ENCODE measurements at places on chromosomes 5 and 9. TPM values are rescaled to one million over a fixed set of nuclear protein-coding genes. Genes with fewer than 3 reads are reported as not detected.

- no peak for ATAC-seq
Measured at GRCh38 chr5:134103397-134103796, 11.1 kb upstream of the TCF7 start.

DNA sequence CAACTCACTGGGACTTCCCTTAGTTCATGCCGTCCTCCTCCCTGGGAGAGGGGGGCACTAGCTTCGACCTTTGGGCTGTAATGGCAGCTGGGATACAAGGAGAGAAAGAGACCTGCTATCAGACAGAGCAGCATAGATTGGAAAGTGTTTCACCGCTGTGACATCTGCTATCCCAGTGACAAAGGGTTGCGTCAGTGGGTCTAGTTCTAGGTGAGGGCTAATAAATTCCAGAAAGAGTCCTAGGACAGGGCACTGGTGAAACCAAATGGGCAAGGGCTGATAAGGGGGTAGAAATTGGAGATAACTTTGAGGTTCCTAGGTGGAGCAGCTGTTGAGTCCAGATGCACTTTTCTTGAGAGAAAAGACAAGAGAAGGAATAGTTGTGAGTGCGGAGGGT lies 62.5 kb downstream of the RASGRF2 start:
- ATAC-seq = no peak

CTNND2 gene
- total RNA-seq = not detected

GRCh38 chr5:136094189-136094912 lies 38.3 kb upstream of the SMAD5 start:
- ATAC-seq = no peak

GRCh38 chr5:77892061-77893010 lies 116.2 kb upstream of the TBCA start:
- no peak for ATAC-seq

PPIP5K2 gene
- total RNA-seq = 26.7 TPM

GRCh38 chr5:131610198-131611063 lies 24.6 kb downstream of the RAPGEF6 start:
- no peak for ATAC-seq

MRPL50 gene
- total RNA-seq = 6.9 TPM

DNA sequence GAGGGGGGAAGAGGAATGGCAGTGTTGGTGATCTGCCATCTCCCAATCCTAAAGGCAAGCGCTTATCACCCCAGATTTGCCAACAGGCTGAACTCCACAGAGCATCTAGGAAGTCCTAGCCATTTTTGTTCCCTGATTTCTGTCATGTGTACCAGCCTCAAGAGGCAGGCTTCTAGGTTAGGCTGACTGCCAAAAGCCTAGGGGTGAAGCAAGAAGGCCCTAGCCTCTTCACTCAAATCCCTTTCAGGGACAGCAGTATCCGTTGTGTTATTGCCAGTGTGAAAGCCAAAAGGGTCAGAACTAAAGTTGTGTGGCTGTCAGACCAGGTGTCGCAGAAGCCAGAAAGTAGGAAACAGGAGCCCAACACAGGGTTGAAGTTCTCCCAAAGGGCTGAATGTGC lies 14.7 kb downstream of the IGIP start:
- ATAC-seq = no peak

PDE4D gene
- 7.3 TPM for total RNA-seq

DNA sequence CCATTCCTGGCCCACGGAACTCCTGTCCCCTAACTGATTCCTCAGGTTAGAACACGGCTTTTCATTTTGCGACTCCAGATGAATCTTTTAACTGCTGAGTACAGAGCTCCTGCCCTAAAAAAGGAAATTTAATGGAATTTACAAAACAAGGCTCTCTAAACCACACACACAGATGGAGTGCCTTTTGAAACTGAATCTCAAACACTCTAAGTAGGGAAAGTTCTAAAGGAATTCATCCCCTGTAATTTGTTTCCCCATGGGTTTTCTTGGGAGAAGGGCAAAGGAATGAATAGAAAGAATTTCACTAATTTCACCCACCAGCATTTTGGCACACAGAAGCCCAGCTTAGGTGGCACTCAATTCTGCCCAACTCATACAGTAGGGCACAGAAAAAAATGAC lies 106.5 kb downstream of the THBS4 start:
- no peak for ATAC-seq

DNA sequence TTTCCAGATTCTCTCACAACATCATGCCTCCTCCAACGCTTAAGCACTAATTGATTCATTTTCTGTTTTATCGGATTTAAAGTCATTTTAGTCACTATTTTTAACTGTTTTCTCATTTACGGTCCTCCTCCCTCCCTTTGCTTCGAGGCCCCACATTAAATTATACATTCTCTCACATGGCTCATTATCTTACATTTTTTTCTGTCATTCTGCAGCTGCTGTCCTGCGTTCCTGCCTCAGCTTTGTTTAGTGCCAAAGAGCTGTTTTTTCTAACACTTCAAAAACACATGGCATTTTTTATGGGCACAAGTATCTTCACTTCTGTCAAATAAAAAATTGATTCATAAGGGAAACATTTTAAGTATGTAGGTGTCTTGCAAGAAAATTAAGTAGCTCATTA lies 130.1 kb upstream of the FST start:
- ATAC-seq = no peak

SDHA gene
- 53.6 TPM for total RNA-seq

FST gene
- 2.7 TPM for total RNA-seq

FAM151B gene
- total RNA-seq = 1.3 TPM

DNA sequence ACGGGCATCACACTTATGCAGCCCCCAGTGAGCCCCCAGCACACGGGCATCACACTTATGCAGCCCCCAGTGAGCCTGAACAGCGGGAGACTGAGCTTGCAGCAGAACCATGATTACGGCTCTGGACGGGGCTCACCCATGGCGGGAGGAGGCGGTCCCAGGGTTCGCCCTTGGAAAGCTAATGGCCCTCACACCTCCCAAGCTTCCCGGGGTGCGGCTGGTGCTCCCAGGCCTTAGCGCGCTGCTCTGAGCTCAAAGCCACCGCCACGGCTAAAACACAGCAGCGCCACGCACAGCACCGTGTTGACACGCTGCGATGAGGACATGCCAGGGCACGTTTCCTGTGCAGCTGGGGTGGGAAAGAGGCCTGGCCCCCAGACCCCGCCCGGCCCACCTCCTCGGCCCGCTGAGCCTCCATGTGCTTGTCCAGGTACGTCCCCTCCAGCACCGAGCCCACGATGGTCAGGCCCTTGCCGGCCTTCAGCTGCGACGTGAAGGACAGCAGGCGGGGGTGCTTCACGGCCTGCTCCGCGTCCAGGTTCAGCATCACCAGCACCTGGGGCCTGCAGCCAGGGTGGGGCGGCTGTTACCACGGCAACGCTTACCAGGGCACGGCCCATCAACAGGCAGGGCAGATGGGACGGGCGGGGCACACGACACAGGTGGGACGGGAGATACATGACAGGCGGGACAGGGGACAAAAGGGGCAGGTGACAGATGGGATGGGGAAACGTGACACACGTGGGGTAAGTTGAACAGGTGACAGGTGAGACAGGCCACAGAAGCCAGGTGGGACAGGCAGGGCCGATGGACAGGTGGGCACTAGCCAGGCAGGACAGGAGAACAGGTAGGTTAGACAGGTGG lies 38.4 kb downstream of the SLC12A7 start:
- no peak for ATAC-seq

SOHLH1 gene
- total RNA-seq = not detected

ENDOG gene
- total RNA-seq = 26.6 TPM

- ATAC-seq = no peak
Measured at GRCh38 chr5:55584398-55585205, 49.8 kb upstream of the PLPP1 start.

SLC34A3 gene
- total RNA-seq = 0.68 TPM
